ENCODE measurements at places on chromosomes 7 and 10.

DNA sequence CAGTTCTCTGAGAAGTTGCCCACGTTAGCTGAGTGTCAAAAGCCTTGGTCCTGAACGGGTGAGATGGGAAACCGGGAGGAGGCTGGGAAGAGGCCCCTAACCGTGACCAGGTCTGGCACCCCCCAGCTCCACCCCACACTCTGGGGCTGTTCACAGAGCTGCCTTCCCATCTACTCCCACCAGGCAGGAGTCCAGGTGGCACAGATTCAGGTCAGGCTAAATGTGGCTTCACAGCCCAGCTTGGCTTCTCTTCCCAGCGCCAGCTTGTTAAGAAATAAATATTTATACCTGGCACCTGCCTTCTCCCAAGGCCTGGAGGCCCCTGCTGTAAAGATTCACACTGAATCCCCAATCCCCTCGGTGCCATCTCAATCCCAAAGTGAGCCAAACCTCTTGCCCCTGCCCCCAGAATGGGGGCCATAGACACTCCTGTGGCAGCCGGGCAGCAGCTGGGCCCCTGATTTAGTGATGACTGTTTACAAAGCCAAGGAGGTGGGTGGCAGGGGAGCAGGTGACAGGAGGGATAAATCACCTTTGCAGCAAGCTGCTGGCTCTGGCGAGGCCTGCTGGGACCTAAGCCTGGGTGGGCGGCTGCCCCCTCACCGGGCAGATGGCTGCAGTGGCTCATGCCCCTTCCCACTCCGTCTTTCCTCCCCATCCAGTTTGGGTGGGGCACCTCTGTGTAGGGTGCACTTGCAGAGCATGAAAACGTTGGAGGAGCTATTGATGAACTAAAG lies 72.5 kb downstream of the GOLGA7B start:
- DNase-seq = no peak

GRCh38 chr10:24118246-24118645 lies 90.7 kb upstream of the KIAA1217 start:
- no peak for DNase-seq

- no peak for DNase-seq
Observed at GRCh38 chr7:69309601-69310000, 288.7 kb upstream of the AUTS2 start.

GRCh38 chr10:17779784-17780183 lies 27.8 kb downstream of the TMEM236 start:
- no peak for DNase-seq

DNA sequence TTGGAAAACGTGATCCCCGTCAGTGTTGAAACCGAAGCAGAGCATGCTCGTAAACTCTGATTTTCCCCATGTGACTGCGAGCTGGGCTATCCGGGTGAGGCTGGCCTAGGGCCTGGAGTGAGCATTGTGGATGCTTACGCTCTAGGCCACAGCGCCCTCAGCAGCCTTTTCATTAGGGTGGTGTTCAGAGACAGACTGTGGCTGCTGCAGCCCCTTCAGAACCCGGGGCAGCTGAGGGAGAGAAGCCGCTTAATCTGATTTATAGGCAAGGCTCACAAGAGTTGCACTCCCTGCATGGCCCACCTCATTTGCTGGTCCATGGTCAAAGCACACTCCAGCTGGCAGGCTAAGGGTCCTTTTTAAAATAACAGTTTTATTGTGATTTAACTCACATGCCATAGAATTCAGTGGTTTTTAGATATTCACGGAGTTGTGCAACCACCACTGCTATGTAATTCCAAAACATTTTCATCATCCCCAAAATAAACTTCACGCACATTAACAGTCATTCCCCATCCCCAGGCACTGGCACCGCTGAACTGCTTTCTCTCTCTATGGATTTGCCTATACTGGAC lies 72.5 kb downstream of the SYPL1 start:
- no peak for DNase-seq
